Vagina (tissue), 2 donors: ENCODE measurements at places on chromosomes 4 and X.
A peak's percentile ranks its signal among the peaks of the same experiment; 100 is the strongest.

DNA sequence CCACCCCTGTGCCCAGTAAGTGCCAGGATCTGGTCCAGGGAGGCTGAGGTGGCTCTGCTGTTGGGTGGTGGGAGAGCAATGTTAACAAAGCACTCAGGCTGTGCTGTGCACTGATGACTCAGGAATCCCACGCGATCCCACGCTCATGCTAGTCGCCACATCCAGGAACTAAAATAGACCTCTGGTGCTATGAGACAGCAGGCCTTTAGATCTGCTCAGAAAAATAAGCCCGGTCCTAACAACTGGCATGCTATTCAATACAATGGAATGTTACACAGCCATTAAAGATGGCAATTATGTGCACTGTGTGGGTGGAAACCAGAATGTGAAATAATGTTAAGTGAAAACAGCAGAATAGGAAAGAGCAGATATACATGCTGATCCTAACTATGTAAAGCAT, 26.0 kb downstream of the ARL13A start:
- H3K4me3 ChIP-seq = no peak overlapping the region
- no peaks in the 10 kb centered on the region for H3K4me1 ChIP-seq
- no peak overlapping the region for H3K27ac ChIP-seq
- H3K36me3 ChIP-seq = no peaks in the 10 kb centered on the region
- no peaks in the 10 kb centered on the region for H3K27me3 ChIP-seq

DNA sequence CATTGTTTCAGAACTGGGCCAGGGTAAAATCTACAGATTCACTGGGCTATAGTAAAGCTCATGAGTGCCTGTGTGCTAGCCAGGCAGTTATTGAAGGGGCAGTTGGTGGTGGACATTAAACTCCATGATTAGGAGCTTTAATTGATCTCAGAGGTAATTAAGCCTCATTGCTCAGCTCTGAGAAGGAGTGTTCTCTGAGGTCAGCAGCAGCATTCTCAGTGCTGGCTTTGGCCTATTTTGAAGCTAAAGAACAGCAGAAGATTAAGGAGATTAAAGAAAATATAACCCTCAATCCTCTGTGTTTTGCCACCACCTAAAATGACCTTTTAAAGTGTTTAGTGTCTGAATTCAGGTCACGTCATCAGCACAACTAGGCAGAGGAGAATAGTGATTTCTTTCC, 42.5 kb downstream of the EGF start:
- H3K4me3 ChIP-seq = no peak overlapping the region
- no peak overlapping the region for H3K27ac ChIP-seq
- DNase-seq = no peak
- H3K36me3 ChIP-seq = no peaks in the 10 kb centered on the region
- H3K27me3 ChIP-seq = no peaks in the 10 kb centered on the region

DNA sequence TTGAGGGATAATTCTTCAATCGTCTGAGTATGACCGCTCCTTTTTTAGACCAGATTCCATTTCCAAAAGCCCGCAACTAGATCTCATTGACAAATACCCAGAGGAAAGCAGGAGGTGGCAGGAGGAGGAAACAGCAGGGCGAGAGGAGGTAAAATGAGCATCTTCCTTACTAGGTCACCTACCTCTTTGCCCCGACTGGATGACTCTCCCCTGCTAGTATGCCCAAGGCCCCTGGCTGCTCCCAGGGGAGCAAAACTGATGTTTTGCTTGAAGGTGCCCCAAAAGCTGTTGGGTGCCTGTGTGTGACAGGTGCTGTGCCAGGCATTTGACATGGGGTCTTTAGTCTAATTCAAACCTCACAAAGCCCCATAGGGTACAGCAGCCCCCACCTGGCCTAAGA, 48.9 kb downstream of the C4orf50 start:
- no peaks in the 10 kb centered on the region for H3K4me1 ChIP-seq
- no peak for DNase-seq
- H3K27ac ChIP-seq = no peak overlapping the region
- H3K4me3 ChIP-seq = no peak overlapping the region

GRCh38 chr4:152010710-152011079, 249.9 kb upstream of the GATB start:
- H3K4me1 ChIP-seq = peaks cover 12% of the 10 kb centered on the region
- H3K27ac ChIP-seq = no peak overlapping the region
- no peaks in the 10 kb centered on the region for H3K27me3 ChIP-seq
- no peak overlapping the region for H3K4me3 ChIP-seq
- DNase-seq = no peak

- H3K27me3 ChIP-seq = no peaks in the 10 kb centered on the region
- DNase-seq = no peak
- H3K4me3 ChIP-seq = no peak overlapping the region
- no peak overlapping the region for H3K27ac ChIP-seq
- H3K4me1 ChIP-seq = no peaks in the 10 kb centered on the region
- H3K36me3 ChIP-seq = no peaks in the 10 kb centered on the region
These were observed 577.0 kb downstream of the SPOCK3 start for GRCh38 chr4:166657261-166657660.

DNA sequence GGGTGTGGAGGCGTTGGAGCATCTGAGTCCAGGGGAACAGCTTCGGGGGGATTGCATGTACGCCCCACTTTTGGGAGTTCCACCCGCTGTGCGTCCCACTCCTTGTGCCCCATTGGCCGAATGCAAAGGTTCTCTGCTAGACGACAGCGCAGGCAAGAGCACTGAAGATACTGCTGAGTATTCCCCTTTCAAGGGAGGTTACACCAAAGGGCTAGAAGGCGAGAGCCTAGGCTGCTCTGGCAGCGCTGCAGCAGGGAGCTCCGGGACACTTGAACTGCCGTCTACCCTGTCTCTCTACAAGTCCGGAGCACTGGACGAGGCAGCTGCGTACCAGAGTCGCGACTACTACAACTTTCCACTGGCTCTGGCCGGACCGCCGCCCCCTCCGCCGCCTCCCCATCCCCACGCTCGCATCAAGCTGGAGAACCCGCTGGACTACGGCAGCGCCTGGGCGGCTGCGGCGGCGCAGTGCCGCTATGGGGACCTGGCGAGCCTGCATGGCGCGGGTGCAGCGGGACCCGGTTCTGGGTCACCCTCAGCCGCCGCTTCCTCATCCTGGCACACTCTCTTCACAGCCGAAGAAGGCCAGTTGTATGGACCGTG, 2.2 kb downstream of the AR start:
- peak overlapping the region; percentile 89 for H3K27ac ChIP-seq
- H3K4me3 ChIP-seq = peak overlapping the region; percentile 65
- no peak for DNase-seq
- H3K4me1 ChIP-seq = no peaks in the 10 kb centered on the region

- H3K27me3 ChIP-seq = no peaks in the 10 kb centered on the region
- no peaks in the 10 kb centered on the region for H3K36me3 ChIP-seq
- no peak overlapping the region for H3K4me3 ChIP-seq
- H3K27ac ChIP-seq = no peak overlapping the region
These were observed 122.7 kb upstream of the PSAPL1 start for GRCh38 chr4:7557456-7557855.

- DNase-seq = no peak
- H3K4me3 ChIP-seq = no peak overlapping the region
- H3K4me1 ChIP-seq = no peaks in the 10 kb centered on the region
- no peaks in the 10 kb centered on the region for H3K36me3 ChIP-seq
- no peak overlapping the region for H3K27ac ChIP-seq
- no peaks in the 10 kb centered on the region for H3K27me3 ChIP-seq
These were observed 135.2 kb upstream of the TSPAN5 start for GRCh38 chr4:98793658-98794057.

DNA sequence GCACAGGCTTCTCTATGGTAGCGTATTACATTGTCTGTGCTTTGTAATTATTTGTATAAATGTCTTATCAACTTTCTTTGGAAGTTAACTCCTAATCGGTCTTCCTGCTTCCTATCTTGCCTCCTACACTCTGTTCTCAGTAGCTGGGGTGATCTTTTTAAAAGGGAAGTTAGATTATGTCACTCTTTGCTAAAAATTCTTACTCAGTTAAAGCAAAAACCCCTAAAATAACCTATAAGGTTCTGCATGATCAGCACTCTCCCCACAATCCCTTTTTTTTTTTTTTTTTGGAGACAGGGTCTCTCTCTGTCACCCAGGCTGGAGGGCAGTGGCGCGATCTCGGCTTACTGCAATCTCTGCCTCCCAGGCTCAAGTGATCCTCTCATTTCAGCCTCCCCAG, 2.6 kb upstream of the PRPS1 start:
- no peak for DNase-seq
- H3K27me3 ChIP-seq = no peaks in the 10 kb centered on the region
- peaks cover 5% of the 10 kb centered on the region for H3K4me1 ChIP-seq
- no peaks in the 10 kb centered on the region for H3K36me3 ChIP-seq

- H3K36me3 ChIP-seq = no peaks in the 10 kb centered on the region
- DNase-seq = no peak
- H3K27ac ChIP-seq = no peak overlapping the region
- H3K27me3 ChIP-seq = no peaks in the 10 kb centered on the region
These were observed 3.3 kb downstream of the IL13RA1 start for GRCh38 chrX:118730500-118731247.

DNA sequence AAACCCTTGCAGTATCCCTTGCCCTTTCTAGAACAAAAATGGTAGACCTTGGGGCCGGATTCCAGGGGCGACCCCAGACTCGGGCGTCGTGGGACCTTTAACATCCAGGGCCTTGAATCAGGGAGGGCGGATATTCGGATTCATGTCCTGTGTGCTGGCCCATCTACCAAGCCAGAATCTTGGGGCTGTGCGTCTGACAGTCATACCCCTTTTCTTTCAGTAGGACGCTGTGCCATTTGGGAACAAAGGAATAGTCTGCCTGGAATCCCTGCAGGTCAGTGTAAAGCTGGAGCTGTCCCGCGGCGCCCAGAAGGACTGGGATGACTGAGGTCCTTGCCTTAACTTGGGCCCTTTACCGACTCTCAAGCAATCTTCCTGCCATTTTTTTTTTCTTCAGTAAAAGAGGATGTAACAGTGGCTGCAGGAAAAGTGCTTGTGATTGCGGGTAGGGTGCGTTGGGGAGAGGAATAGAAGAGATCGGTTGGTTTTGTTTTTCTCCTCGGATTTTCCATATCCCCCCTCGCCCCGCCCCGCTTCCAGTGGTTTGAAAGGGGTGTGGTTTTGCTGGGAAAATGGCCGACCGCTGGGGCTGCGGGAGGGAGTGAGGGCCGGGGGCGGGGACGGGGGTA, 518 bp downstream of the ARMCX1 start:
- peak overlapping the region; percentile 81 for H3K27ac ChIP-seq
- H3K27me3 ChIP-seq = no peaks in the 10 kb centered on the region
- no peak for DNase-seq
- peak overlapping the region; percentile 51 for H3K4me3 ChIP-seq
- H3K36me3 ChIP-seq = no peaks in the 10 kb centered on the region
- H3K4me1 ChIP-seq = no peaks in the 10 kb centered on the region

DNA sequence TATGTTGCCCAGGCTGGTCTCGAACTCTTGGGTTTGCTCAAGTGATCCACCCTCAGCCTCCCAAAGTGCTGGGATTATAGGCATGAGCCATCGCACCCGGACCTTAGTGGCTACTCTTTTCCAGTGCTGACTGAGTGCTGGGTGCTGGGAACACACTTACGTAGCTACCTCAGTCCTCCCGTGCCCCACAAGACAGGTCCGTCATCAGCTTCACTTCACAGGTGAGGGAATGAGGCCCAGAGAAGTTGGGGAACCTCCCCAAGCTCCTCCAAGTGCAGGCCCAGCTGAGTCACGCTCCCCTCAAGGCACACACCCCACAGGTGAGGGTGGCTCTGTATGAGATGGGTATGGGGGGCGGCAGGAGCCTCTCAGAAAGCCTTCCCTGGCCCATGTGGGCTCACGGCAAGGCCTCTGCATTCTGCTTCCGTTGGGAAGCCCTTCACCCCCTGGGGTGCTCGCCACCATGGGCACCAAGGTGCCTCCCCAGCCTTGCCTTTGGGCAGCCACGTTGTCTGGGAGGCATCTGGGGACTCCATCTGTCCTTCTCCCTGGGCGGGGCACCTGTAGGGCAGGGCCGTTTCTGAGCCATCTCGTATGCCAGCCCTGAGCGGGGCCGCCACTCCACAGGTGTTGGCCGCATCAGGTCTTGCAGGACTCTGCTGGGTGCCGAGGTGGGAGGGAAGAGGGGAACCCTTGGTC, 28.4 kb downstream of the NSG1 start:
- H3K4me3 ChIP-seq = no peak overlapping the region
- H3K27me3 ChIP-seq = no peaks in the 10 kb centered on the region
- no peaks in the 10 kb centered on the region for H3K36me3 ChIP-seq
- DNase-seq = no peak

DNA sequence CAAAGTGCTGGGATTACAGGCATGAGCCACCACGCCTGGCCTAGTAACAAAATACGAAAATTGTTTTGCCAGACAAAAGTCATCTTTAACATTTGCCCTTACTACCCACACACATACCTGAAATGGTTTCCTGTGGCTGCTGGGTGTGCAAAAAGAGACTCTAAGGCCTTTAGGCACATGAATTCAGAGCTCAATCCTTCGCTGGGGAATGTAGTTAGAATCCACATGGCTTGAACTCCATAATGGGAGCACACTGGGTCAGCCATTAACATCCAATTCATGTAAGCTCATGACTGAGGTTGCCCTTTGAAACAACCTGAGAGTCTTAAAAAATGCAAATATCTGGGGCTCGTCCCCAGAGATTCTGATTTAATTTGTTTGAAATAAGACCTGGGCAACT, 87.8 kb downstream of the HPGD start:
- H3K36me3 ChIP-seq = no peaks in the 10 kb centered on the region
- no peak for DNase-seq
- H3K27me3 ChIP-seq = no peaks in the 10 kb centered on the region
- no peak overlapping the region for H3K4me3 ChIP-seq
- peaks cover 15% of the 10 kb centered on the region for H3K4me1 ChIP-seq

DNA sequence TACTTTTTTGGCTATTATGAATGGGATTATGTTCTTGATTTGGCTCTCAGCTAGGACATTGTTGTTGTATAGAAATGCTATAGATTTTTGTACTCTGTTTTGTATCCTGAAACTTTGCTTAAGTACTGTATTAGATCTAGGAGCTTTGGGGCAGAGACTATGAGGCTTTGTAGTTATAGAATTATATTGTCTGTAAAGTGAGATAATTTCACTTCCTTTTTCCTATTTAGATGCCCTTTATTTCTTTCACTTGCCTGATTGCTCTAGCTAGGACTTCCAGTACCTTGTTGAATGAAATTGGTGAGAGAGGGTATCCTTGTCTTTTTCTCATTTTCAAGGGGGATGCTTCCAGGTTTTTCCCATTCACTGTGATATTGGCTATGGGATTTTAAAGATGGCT, 28.1 kb downstream of the ADAM29 start:
- H3K4me3 ChIP-seq = no peak overlapping the region
- no peaks in the 10 kb centered on the region for H3K4me1 ChIP-seq
- no peak overlapping the region for H3K27ac ChIP-seq
- H3K36me3 ChIP-seq = no peaks in the 10 kb centered on the region
- H3K27me3 ChIP-seq = no peaks in the 10 kb centered on the region

DNA sequence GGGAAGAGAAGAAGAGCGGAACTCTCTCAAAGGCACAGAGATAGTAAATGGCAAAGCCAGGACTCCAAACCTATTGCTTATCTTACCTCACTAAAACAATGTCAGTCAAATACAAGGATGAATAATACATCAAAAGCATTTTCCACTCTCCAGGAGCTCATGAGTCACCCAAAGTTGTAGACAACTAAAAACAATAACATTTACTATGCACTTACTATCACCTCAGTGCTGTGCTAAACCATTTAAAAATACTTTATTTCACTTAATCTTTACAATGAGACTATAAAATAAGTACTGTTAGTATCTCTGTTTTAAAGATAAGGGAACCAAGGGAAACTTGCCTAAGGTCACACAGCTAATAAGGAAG, 163.2 kb upstream of the SPANXC start:
- H3K36me3 ChIP-seq = no peaks in the 10 kb centered on the region
- DNase-seq = no peak
- H3K4me1 ChIP-seq = no peaks in the 10 kb centered on the region
- no peak overlapping the region for H3K27ac ChIP-seq

GRCh38 chrX:3550160-3550751, 163.2 kb downstream of the PRKX start:
- peaks cover 12% of the 10 kb centered on the region for H3K4me1 ChIP-seq
- no peaks in the 10 kb centered on the region for H3K36me3 ChIP-seq
- no peak for DNase-seq
- no peaks in the 10 kb centered on the region for H3K27me3 ChIP-seq
